ENCODE measurements at places on chromosomes 1 and 21.

DNA sequence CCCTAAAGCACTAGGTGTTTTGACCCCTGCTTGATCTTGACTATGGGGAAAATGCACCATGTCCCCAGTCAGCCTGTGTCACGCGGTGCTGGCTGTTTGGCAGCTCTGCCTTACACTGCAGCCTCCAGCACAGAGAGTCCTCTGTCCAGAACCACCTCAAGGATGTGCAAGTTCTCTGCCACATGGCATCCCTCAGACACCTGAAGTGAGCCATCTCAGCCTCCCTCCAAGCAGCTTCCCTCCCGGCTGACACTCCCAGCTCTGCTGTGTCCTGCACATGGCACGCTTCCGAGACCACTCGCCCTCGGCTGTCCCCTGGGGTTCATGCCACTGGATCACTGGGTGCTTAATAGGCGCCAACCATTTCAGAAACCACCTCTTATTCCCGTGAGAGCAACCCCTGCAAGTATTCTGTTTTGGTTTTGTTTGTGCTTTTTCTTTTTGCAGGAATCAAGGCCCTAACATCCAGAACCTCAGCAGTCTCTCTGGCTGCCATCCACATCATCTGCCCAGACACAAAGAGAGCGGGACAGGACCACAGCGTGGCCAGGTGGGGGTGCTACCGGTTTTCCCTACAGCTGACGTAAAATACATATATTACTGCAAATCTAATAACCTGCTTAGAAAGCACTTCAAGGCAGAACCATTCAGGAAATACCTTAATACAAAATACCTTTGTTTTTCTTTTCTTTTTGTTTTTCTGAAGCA, 45.7 kb downstream of the CAPZB start:
- no peak for DNase-seq

DNA sequence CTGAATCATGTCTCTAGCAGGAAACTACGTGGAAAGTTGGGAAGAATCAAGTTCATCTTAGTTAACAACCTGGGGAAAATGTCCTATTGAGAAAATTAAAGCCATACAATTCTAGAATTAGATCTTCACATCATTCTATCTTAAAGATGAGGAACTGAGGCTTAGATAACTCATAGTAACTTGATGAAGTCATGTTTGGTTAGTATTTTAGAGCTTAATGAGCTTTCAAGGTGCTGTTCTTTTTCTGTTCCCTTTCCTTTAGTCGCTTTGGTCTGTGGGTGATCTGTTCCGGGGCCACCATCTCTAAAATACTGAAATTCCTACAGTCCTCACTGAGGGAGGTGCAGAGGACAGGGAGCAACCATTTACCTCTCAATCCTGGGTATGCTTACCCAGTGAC, 4.3 kb upstream of the GLUL start:
- DNase-seq = no peak

DNA sequence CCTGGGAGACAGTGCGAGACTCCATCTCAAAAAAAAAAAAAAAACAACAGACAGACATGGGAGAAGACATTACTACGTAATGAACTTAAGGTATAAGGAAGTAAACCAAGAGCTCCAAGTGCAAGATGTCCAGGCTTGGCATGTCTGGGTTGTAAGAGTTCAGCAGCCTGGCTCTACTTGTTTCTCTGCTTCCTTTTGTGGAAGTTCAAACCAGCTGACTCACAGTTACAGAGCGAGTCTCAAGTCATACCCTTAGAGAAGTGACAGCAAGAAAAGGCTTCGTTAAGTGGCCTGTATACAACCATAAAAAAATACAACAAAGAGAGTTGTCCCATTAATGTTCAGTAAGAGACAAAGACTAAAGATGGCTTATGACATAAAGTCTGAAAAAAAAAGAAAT, 1.3 kb downstream of the RIT1 start:
- no peak for DNase-seq

- DNase-seq = no peak
Measured at GRCh38 chr1:147567594-147568381, 26.5 kb downstream of the BCL9 start.

DNA sequence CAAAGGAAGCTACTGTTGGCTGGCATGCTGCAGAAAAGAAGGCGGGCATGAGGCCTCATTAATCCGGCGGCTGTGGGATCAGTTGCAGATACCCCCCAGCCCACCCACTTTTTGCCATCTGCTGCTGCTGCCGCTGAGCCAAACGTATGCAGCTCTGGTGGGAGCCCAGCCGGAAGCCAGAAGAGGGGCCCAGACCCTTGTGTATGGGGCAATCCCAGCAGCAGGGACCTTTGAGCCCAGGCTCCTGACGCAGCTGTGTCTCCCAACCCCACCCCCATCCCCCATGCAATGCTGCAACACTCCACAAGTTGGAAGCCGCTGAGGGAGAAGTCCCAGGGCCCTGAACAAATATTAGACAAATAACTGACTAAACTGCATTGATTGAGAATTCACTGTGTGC, 106.0 kb downstream of the ELAVL4 start:
- DNase-seq = no peak

- no peak for DNase-seq
Measured at GRCh38 chr1:67672260-67672803, 12.7 kb upstream of the GADD45A start.

GRCh38 chr1:159999204-159999603, 32.6 kb downstream of the PIGM start:
- no peak for DNase-seq

DNA sequence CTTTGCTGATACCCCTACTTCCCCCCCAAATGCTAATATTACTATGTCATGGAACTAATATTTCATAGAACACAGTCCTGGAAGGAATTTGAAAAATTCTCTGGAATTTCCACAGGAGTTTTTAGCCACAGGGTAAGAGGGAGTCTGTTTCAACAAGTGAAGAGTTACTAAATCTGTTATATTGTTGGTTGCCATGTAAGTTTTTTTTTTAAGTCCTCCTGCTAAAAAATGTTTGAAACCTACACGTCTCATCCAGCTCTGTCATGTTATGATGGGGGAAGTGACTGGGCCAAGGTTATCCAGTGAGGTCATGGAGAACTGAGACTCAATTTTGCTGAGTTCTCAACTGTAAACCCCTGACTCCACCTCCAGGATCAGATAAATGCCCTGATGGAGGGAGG, 60.8 kb upstream of the USP24 start:
- no peak for DNase-seq

- no peak for DNase-seq
Measured at GRCh38 chr1:41874151-41874719, 44.5 kb downstream of the HIVEP3 start.

GRCh38 chr1:195047772-195048171, 1560.5 kb downstream of the KCNT2 start:
- DNase-seq = no peak

GRCh38 chr1:153422450-153423068, 6.2 kb downstream of the S100A7A start:
- DNase-seq = peak; percentile 71

GRCh38 chr1:1194723-1195122, 11.7 kb downstream of the TNFRSF18 start:
- no peak for DNase-seq

GRCh38 chr1:7519861-7520395, 251.2 kb upstream of the VAMP3 start:
- DNase-seq = no peak

DNA sequence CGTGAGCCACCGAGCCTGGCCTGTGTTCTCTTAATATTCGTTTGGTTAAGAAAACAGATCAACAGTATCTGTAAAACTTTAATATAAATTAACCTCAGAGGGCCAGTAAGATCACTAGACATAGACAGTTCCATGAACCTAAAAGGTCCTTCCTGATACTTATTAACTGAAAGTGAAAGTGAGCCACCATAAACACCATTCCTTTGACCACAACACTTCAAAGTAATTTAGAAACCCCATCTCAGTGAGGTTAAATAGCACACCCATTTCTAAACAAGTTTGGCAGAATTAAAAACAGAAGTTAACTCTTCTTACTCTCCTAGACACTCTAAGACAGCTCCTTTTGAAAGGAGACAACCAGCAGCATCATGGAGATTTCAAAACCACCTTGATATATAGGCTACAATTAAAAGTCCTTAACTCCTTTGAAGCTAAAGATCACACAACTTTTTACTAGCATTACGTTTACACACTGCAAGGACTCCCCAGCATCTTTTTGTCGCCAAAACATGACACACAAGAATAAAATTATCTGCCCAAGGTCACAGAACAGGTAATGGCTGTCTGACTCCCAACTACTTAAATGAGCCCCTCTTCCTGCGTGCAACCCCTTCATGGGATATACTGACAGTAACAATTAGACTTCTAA, 2.2 kb downstream of the RNF19B start:
- DNase-seq = no peak

GRCh38 chr1:51973587-51974474, 16.7 kb downstream of the RAB3B start:
- DNase-seq = no peak

GRCh38 chr1:38263438-38263837, 216.8 kb upstream of the POU3F1 start:
- no peak for DNase-seq

DNA sequence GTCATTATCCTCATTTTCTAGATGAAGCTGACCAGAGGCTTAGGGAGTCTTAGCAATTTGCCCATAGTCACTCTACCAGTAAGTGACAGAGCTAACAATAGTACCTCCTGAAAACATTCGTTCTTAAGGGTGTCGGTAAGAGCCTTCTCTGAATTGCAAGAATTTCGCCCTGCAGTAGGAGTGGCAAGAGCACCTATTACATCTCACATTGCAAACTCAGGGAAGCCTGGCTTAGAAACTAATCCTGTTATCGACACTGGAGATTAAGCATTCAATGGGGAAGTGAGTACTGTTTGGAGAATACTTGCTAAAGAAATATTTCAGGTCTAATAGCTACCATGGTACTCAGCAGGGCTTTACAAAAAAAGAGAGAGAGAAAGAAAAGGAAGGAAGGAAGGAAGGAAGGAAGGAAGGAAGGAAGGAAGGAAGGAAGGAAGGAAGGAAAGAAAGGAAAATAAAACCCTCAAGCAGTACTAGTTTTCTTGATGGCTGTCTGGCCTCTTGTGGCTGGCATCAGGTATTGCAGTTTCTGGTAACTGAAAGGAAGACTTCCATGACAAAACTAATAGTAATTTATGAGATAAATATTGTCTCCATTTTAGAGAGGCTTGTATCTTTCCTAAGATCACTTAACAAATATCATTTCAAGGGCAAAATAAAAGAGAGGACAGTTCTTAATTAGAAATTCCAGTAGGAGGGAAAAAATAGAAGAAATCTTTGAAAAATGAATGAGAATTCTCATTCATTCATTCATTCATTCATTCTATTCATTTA, 10.4 kb downstream of the C1orf226 start:
- DNase-seq = no peak

- no peak for DNase-seq
Measured at GRCh38 chr1:46043458-46044017, 88.9 kb downstream of the PIK3R3 start.

DNA sequence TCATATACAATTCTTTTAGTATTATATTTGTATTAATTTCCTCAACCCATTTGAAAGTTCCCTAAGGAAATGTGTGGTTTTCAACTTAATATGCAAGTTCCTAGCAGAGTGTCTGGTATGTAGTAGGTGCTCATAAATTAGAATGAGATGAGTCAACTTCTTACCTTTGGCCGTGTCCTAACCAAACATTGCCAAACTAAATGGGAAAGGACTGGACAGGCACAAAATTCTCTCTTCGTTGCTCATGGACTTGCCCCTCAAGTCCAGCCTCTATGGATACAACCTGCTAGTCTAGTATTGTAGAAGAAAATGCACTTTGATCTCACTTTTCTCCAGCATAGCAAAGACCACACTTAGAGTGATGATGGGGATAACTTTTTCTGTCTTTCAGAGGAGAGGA, 11.6 kb upstream of the MRPS14 start:
- DNase-seq = no peak

Data from activated T-cell treated with anti-CD3 and anti-CD28 coated beads, Interleukin-2, amount 50 U/mL, for 24 hours (primary cell).